ENCODE measurements at places on chromosomes 1 and 21. TPM values are rescaled to one million over a fixed set of nuclear protein-coding genes. Genes with fewer than 3 reads are reported as not detected.

Gene ZSCAN20
- total RNA-seq: 5.3 TPM

Gene TLCD4
- 6.8 TPM for total RNA-seq

Gene EVA1C
- 20.1 TPM for total RNA-seq

Gene RNU1-1
- total RNA-seq: under 0.01 TPM

Gene KIRREL1
- total RNA-seq: 48.1 TPM

Gene CEP104
- total RNA-seq: 27.9 TPM

Gene ADAMTS1
- 123 TPM for total RNA-seq

Gene KCNE1
- 5.7 TPM for total RNA-seq

Gene ZFP69B
- 0.38 TPM for total RNA-seq

Gene C1orf74
- total RNA-seq: 1.4 TPM

Gene KRTAP24-1
- not detected for total RNA-seq

Measured in subcutaneous adipose tissue (tissue), 4 donors.